ACHN (cell line): ENCODE measurements at places on chromosomes 7 and 10.

DNA sequence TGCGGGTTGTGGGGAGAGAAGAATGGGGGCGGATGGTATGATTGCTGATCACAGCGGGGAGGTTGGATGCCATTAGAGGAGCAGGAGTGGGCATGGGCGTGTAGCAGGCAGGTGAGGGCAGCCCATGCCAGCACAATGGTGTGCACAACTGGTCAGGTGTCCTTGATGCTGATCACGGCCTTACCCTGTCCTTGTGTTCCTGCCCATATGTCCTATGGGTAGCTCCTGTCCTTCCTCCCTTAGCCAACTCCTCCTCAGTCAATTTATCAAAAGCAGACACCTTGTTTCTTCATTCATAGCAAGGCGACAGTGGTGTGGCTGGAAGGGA is 30.7 kb downstream of the WDR86 start:
- DNase-seq: no peak

DNA sequence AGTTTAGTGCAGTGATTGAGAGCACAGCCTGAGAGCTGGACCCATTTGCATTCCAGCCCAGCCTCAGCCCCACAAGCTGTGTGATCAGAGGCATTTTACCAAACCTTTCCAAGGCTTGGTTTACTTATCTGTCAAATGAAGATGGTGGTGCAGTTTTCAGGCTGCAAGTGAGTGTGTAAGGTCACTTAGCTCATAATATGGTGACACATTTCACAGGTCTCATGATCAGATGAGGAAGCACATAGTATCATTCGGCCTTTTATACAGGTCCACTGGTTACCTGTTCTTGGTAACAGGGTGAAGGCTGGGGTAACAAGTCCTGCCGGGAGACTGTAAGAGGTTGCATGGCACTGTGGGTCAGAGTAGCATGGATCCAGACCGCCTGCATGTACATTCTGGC is 371.7 kb downstream of the LRMDA start:
- no peak for DNase-seq

- DNase-seq: no peak
Observed at GRCh38 chr7:22302951-22303423, 54.0 kb downstream of the RAPGEF5 start.

- no peak for DNase-seq
Observed at GRCh38 chr10:95565336-95565735, 4.2 kb upstream of the SORBS1 start.

DNA sequence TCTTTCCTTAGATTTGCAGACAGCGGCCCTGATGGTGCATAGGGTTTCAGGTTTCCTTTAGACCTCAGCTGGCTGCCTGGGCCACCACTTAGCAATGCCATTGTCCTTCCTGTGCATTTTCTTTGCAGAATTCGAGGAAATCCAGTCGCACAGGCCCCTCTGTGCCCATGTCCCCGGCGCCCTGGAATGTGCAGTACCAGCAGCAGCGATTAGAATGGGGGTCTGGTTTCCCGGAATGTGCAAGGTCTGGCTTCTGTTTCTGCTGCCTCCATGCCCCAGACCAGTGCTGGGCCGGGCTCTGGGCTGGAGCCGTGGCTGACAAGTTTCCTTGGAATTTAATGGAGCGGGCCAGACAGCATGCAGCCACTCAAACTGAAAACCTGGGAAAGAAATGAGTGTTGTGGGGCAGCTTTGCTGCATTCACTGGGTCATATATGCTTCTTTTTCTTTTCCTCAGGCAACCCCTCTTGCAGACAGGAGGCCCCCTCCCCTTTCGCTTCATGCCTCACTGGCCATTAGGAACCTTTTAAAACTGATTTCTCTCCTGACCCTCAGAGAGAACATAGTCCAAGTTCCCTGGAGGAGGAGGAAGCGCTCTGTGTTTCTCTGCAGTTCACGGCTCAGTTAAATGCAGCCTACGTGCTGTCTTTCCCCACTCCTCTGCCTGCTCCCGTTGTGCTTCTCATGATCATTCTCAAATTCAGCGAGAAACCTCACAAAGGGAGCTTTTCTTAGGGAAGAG is 14.4 kb downstream of the HTRA1 start:
- no peak for DNase-seq

DNA sequence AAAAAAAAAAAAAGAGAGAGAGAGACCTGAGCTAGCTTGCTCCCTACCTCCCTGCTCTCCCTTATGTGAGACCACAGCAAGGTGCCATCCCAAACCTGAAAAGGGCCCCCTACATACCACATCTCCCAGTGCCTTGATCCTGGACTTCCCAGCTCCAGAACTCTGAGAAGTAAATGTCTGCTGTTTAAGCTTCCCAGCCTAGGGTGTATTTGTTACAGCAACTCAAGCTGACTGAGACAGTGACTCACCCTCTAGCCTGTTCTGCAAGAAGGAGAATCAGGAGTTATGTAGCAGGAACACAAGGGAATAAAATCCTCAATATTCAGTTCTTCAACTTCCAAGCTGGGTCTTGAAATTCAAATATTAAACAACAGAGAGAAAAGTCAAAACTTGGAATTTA is 52.1 kb upstream of the TMEM72 start:
- no peak for DNase-seq

- peak; percentile 89 for DNase-seq
Observed at GRCh38 chr10:110460111-110460809, 37.4 kb upstream of the DUSP5 start.
